ENCODE measurements at places on chromosomes 13 and 19.

GRCh38 chr19:18058208-18059009 is 28.3 kb downstream of the IL12RB1 start:
- peak; percentile 74 for DNase-seq

GRCh38 chr19:55088021-55088451 is 12.4 kb downstream of the EPS8L1 start:
- no peak for DNase-seq

- no peak for DNase-seq
These were observed 2.8 kb downstream of the MYADM start for GRCh38 chr19:53870485-53870844.

GRCh38 chr13:48436661-48437288 is 23.9 kb upstream of the LPAR6 start:
- DNase-seq = no peak

DNA sequence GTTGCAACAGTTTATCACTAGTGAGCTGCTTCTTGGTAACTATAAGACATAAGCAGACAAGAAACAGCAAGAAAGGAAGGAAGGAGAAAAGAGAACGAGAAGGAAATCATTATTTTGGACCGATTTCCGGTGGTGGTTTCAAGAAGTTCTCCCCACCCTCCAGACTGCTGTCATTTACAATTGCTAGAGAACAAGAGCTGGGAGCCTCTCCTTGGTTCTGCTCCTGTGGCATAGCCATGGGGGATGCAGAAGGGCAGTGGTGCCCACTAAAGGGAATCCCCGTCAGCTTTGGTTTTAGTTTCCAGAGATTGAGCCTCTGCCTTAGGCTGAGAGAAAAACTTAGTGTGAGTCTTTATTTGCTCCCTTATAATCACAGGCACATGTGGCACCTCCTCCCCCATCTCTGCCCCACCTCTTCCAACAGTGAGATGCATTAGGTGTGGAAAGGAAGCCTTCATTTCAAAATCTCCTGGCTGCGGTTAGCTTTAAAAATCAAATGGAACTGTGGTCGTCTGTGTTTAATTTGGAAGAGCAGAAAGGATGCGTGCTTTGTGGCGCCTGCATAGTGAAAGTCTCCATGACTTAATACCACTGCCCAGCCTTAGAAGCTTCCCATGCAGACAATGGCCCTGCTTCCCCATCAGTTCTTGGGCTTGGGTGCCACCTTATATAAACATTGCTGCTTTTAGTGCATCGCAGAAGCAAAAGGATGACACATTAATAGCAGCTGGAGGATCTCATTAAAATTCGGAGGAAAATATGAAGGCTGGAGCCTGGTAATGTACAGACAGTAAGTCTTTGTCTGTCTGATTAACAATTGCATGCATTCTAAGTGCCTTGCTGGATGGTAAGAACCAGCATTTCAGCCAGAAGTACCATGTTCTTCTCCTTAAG is 25.0 kb downstream of the LRCH1 start:
- DNase-seq = no peak

GRCh38 chr19:1220477-1220930 is 14.9 kb downstream of the STK11 start:
- no peak for DNase-seq

DNA sequence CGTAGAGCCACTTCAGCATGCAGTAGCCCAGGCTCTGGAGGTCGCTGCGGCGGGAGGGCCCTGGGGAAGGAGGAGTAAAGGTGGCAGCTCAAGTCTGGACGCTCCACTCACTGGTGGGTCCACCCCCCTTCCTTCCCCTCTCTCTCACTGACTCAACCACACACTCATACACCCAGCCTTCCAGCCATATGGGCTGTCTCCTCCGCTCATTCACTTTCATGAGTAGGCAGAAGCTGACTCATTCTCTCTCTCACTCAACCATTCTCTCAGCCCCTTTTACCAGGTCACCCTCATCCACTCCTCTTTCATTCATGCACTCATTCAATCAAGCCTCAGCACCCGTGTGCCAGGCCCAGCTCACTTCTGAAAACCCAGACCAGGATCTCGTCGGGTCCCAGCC is 27.5 kb upstream of the SIGLEC11 start:
- no peak for DNase-seq

- no peak for DNase-seq
These were observed 2.7 kb upstream of the REXO1 start for GRCh38 chr19:1850809-1851653.

GRCh38 chr19:6744381-6745301 is 5.2 kb downstream of the TRIP10 start:
- DNase-seq = no peak

DNA sequence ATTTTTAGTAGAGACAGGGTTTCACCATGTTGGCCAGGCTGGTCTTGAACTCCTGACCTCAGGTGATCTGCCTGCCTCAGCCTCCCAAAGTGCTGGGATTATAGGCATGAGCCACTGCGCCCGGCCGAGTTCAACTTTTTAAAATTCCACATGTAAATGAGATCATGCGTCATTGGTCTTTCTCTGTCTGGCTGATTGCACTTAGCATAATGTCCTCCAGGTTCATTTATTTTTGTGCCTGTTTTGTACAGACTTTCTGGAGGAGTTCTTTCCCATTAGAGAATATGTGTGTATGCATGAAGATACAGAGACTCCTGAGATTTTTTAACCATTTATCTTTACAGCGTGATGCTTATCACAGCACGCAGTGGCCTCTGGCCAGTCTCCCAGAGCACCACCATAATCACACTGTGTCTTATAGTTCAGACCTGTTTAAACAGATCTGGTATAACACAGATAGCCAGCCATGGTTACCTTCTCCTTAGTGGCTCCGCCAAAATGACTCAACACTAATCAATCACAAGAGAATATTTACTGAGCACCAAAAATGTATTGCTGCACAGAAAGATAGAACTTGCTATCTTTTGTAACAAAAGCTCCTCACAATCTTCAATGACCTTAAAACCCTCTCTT is 11.4 kb upstream of the STARD13 start:
- no peak for DNase-seq

DNA sequence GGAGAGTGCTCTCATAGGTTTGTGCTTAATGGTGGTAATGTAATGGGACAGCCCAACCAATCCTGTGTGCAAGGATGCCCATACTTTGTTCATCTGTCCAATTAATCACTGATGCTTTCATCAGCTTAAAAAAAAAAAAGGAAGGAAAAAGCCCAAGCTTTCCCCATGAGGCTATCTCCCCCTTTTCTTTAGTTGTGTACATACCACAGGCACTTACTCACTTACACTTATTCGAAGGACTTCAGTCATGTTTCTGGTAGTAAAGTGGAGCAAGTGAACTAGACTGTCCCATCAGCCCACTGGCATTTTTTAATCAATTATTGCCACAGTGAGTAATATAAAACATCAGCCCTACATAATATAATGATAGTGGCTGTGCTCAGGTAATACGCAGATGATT is 183.5 kb upstream of the UFM1 start:
- no peak for DNase-seq

GRCh38 chr13:75800545-75800944 is 164.4 kb downstream of the LMO7 start:
- DNase-seq = no peak

GRCh38 chr13:109436055-109436622 is 350.2 kb downstream of the IRS2 start:
- no peak for DNase-seq

GRCh38 chr13:53020764-53021335 is 7.8 kb upstream of the OLFM4 start:
- no peak for DNase-seq
